ENCODE measurements at places on chromosomes 2 and 18.

- DNase-seq: no peak
Measured at GRCh38 chr18:58443671-58444070, 185.2 kb downstream of the ALPK2 start.

- no peak for DNase-seq
Measured at GRCh38 chr18:48134609-48135008, 204.2 kb upstream of the SMAD2 start.

- DNase-seq: no peak
Measured at GRCh38 chr2:143581134-143581533, 451.9 kb downstream of the ARHGAP15 start.

GRCh38 chr2:239715202-239715601 is 309.9 kb downstream of the NDUFA10 start:
- no peak for DNase-seq

- no peak for DNase-seq
Measured at GRCh38 chr2:3535794-3536681, 16.7 kb upstream of the ADI1 start.

DNA sequence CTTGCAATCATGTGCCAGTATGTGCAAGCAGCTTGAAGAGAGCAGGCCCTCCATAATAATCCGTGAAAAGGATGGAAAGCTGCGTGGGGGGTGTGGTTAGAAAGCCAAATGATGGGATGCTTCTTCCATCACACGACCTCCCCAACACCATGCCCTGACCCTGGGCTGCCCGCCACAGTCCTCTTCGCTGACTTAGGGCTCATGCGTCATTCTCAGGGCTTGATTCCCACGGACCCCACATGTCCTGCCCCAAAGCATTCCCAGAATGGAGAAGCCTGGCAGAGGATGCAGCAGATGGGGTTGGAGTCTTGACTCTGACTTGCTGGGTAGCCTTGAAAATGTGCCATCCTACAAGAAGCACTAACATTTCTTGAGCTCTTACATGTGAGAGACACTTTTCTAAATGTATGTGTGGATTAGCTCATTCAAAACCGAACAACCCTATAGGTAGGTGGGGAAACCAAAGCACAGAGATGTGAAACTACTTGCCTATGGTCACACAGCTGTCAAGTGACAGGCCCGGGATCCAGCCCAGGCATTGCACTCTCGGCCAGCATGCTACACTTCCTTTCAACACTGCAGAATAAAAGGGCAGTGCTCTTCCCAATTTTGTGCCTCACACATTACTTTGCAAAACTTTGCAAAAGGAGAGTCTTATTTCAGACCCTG is 3.7 kb downstream of the TNS1 start:
- no peak for DNase-seq

GRCh38 chr2:16225545-16225944 is 285.2 kb downstream of the MYCN start:
- no peak for DNase-seq

GRCh38 chr2:127535422-127535901 is at the start of gene MYO7B:
Gene MYO7B, plus strand, starts transcription at chr2:127535683. Its CDS starts 24,040 bp downstream, at chr2:127559723.
- DNase-seq: no peak

- no peak for DNase-seq
Measured at GRCh38 chr2:140770645-140771044, 1360.2 kb downstream of the LRP1B start.

DNA sequence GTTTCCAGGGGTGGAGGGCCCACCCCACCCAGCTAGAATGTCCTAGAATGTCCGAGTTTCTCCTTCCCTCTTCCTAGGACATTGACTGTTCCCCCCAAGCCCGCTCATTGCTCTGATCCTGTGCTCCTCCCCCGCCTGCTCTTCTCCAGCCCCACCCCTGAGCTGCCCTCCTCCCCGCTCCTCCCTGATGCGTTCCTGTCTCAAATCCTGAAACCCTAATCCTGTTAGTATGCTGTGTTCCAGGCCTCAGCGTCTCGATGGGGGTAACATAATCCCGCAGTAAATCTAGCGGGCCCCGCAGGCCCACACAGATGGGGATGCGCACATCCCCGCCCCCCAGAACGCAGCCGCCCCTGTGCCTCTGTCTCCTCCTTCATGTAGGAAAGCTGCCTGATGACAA is 51.3 kb downstream of the NRP2 start:
- DNase-seq: no peak

DNA sequence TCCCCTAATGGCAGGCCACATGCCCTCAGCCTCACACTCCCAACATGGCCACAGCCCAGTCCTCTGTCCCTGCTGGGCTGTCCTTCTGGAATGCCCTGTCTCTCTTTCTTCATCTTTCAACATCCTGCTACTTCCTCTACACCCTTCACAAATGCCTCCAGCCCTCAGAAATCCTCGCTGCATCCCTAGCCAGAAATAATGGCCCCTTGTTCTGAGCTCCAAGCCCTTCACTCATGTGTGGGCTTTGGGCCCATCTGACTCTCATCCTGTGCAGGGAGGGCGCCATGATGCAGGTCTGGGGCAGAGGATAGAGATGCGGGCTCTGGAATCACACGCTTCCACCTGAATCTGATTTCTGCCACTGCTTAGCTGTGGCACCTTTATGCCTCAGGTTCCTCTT is 181.9 kb downstream of the TNS1 start:
- no peak for DNase-seq

DNA sequence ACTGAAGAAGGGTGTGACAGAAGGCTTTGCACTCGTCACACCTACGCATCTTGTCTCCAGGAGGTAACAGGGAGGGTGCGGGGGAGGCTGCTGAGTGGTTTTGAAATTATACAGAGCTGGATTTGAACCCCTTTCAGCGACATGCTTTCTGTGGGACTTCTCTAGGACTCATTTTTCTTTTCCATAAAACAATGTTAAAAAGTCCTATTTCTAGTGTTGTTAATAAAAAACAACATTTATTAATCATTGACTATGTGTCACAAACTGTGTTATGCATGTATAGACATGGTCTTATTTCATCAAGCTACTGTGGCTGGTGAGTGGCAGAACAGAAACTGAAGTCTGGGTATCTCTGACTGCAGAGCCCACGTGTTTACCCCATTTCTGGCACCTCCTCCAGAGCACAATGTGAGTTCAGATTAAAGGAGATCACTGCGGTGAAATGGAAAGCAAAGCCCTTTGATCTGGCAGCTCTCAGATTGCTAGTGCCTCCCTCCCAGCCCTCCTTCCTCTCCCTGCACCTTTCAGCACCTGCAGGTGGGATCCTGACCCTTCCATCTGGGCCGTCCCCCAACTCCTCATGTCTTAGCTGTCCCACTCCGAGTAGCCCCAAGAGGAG is 315.5 kb upstream of the MYT1L start:
- no peak for DNase-seq

DNA sequence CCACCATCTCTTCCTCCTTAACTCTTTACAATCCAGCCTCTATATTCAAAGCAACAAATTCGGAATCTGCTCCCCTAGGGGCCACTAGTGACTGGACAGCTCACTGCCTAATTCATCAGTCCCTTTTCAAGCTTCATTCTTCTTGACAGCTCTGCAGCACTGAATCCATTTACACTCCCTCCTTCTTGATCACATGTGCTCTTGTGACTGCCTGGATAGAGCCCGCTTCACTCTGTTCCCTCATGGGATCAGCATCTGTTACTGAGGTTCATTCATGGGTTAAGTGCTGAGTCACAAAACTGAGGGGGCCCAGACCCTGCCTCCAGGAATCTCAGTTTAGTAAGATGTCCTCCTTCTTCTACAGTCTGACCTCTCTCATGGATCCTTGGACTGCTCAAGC is 81.5 kb downstream of the CYRIA start:
- no peak for DNase-seq

- DNase-seq: no peak
Measured at GRCh38 chr2:156901373-156902031, 356.0 kb upstream of the GALNT5 start.

GRCh38 chr2:32330136-32330535 is 26.7 kb upstream of the BIRC6 start:
- no peak for DNase-seq

- no peak for DNase-seq
Measured at GRCh38 chr2:8281950-8282857, 399.7 kb upstream of the ID2 start.

- no peak for DNase-seq
Measured at GRCh38 chr2:9249020-9249800, 42.6 kb downstream of the ASAP2 start.

DNA sequence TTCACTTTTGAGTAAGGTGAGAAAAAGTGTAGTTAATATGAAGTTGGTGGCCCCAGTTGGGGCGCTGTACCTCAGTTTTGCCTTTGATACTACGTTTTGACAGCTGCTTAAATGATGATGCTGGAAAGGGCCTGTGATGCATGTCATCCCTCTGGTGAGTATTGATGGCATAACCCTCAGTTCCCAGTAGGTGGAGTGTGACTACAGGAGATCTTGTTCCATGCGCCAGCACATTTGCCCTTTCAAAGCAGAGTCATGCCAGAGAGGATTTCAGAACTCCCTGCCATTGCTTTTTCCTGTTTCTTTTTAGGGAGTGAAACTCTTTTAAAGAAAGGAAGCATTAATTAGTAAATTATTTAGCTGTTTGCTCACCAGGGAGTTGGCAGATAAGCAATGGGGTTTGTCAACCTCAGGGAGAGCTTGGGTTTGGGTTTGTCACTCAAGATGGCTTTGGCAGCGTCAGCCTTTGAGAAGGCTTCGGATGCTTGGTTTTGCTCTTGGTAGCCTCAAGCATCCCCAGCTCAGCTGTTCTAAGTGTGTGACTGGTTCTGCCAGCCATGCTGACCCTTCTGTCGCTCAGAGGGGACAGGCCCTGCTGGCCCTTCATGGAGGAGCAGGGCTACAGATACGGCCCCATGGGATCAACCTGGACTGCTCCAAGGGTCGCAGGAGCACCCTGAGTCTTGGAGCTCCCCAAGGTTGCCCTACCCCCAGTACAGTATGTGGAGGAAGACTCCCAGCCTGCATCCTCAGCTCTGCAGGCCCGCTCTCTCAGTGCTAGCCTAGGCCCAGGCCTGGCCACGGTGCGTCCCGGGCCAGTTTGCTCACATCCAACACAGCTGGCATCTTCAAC is 29.1 kb downstream of the ARMC9 start:
- DNase-seq: peak; percentile 52

DNA sequence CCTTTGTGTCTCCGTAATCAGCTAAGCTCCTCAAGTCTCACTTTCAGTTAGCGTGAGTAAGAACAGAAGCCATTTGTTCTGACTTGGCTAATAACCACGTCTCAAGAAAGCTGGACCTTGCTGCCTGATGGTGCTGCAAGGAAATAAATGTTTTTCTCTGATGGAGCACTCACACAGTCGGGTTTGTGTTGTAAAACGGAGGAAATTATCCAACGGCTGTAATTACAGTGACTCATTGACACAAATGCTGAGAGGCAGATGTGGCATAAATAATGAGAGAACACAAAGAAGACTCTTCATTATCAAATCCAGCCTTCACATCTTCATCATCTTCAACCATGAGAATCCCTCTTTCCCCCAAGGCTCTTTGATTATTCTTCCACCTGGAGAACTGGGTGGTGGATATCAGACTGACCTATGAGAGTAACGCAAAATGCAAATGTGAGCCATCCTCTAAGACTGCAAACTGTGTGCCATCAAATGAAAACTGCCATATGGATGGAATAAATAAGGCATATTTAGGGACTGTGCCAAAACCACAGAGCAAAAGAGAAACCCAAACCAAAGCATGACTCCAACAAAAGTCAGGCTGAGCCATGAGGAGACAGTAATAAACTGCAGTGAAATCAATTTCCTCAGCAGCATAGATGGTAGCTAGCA is 252.6 kb downstream of the RND3 start:
- peak; percentile 23 for DNase-seq

- no peak for DNase-seq
Measured at GRCh38 chr2:210233487-210233886, 8.2 kb upstream of the ACADL start.

DNA sequence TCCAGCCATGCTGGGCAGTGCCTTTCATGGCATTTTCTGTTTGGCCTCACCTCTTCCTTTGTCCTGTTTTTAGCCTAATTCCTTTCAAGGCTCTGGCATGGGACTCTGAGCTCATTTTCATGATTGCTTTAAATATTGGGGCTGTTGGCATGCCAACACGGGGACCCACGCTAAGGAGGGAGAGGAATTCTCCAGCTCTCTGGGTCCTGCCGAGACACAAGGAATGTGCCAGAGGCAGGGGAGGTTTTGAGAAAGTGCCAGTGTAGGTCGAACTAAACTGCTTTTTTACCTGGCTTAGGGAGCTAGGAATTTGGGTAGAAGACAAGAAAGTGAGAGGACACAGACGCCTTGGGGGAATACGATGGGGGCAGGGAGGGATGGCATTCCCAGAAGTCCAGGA is 42.3 kb downstream of the RPL37A start:
- no peak for DNase-seq

All from NCI-H2227 treated with DMSO at 0.1 percent for 48 hours (cell line).